Effector CD4-positive, alpha-beta T cell (primary cell): ENCODE measurements at places on chromosomes 16 and 17.

DNA sequence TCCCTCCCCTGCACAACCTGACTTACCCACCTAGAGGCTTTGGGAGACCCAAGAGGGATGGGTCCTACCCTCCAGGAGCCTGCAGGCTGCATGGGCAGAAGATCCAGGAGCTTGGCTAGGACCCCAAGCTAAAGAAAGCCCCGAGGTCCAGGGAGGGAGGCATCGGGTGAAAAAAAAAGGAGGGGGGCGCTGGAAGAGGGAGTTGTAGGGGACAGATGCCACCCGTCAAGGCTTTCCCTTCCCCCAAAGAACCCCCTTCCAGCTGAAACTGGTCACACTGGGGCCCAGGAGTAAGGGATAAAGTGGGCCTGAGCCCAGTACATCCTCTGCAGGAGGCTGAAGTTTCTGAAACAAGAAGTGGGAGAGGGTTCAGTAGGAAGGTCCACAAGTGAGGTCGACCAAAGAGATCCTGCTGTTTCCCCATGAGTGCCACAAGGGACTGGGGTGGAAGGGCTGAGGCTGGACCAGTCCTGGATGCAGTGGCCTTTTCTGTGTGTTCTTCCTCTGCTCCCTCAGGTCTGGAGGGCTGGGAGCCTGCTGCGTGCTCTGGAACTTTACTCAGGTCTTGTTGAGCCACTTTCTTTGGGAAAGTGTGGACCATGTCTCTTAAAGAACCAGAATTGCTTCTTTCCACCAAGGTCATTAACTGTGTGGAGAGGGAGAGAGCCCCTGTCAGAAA is 14.2 kb upstream of the CBFB start:
- DNase-seq: no peak

DNA sequence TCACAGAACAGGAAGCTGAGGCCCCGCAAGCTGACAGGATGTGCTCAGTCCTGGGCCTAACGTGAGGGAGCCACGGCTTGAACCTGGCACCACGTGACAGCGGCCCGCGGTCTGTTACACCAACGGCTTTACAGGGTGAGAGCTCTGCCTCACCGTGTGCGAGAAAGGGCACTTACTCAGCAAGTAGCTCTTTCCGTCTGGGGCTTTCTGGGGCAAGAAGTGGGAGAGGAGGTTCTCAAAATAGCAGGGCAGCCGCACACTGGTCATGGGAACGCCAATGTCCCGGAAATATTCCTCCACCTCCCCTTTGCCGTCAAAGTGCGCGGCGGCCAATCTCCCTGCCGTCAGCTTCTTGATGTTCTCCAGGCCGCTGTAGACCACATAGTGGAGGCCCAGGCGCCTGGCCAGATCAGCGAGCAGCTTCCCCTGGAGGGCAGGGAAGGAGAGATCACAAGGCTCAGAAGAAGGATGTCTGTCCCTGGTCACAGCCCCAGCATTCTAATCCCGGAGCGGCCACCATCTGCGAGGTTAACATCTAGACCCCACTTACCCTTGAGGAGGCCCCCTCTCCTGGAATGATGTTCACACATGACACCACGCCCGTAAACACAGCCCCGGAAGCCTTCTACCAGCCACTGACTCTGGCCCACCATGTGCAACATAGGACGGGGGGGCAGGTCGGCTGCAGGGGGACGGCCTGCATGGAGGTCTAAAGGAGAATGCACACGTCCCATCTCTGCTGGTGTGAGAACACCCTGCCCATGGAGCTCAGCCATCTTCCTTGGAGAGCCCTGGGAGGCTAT is 8.2 kb downstream of the NMRAL1 start:
- DNase-seq: peak; percentile 25

DNA sequence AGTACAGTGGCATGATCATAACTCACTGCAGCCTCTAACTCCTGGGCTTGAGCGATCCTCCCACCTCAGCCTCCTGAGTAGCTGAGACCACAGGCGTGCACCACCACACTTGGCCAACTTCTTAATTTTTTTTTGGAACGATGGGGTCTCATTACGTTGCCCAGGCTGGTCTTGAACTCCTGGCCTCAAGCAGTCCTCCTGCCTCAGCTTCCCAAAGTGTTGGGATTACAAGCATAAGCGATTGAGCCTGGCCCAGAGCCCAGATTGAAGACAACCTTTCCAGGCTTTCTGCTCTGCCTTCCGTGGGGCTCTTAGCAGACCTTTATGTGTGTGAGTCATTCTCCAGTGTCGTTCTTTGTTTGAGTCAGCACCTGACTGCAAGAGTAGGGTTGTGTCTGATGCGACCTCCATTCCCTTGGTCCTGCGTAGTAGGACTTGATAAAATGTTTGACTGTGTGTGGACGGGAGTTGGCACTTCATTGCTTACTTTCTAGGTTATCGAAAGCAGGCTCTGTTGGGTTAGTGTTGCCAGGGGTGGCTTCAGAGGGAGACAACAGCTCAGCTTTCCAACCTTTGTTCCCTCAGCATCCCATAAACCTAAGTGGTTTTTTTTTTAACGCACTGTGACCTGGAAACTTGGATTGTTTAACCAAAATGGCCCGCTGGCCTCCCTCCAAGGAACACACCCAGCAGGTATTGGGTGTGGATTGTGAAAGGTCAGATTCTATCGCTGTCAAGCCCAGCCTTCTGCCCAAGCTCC is 26.4 kb downstream of the EEF2K start:
- no peak for DNase-seq

- DNase-seq: no peak
Observed at GRCh38 chr17:81084680-81085419, 49.9 kb downstream of the BAIAP2 start.

GRCh38 chr16:47815655-47816054 is 340.1 kb downstream of the ABCC12 start:
- DNase-seq: no peak

- no peak for DNase-seq
Observed at GRCh38 chr16:57562669-57563486, 20.4 kb downstream of the ADGRG5 start.

GRCh38 chr16:66509576-66509975 is 40.3 kb downstream of the TK2 start:
- DNase-seq: no peak

GRCh38 chr17:43829738-43830137 is 3.2 kb downstream of the MPP3 start:
- DNase-seq: no peak

GRCh38 chr17:80918731-80919130 is 72.9 kb upstream of the CHMP6 start:
- no peak for DNase-seq

GRCh38 chr16:87361916-87362619 is 21.5 kb downstream of the FBXO31 start:
- DNase-seq: no peak

GRCh38 chr17:46009681-46010596 is 10.9 kb downstream of the STH start:
- DNase-seq: no peak

GRCh38 chr17:36036235-36036634 is 18.5 kb upstream of the CCL23 start:
- no peak for DNase-seq

DNA sequence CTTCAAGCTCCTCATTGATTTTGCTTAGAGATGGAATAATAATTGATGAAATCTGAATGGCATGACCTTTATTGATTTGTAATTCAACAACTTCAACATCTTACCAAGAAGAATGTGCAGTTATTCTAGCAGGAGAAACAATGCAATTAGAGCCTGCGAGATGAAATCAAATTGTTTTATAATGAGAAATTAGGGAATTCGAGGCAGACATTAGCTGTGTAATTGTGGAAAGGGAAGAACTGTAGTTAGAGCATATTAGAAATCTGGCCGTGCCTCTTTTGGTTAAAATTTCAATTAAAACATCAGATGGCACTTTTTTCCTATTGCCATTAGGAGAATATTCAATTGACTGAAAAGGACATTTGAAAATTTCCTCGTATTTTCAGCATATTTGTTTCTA is 325.8 kb downstream of the WWOX start:
- no peak for DNase-seq

DNA sequence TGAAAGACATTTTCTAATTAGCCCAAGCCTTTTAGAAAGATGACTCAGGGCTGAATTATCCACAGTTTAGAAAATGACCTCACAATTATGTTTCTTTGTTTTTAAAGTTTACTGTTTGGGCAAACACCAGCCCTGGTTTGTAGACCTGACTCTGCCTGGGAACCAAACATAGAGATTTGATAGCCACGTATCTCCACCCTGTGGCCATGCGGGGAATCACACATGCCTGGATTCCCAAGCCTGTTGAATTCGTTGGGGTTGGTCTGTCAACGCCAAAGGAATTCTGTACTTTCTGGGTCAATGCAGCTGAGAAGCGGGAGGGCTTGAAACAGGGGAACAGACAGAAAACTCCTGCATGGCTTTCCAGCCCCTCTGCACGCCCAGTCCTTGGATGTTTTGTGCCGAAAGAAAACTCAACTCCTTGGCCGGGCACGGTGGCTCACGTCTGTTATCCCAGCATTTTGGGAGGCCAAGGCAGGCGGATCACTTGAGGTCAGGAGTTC is 26.9 kb downstream of the CD300A start:
- peak; percentile 52 for DNase-seq

- no peak for DNase-seq
Observed at GRCh38 chr17:83194186-83194561, 114.8 kb downstream of the METRNL start.

DNA sequence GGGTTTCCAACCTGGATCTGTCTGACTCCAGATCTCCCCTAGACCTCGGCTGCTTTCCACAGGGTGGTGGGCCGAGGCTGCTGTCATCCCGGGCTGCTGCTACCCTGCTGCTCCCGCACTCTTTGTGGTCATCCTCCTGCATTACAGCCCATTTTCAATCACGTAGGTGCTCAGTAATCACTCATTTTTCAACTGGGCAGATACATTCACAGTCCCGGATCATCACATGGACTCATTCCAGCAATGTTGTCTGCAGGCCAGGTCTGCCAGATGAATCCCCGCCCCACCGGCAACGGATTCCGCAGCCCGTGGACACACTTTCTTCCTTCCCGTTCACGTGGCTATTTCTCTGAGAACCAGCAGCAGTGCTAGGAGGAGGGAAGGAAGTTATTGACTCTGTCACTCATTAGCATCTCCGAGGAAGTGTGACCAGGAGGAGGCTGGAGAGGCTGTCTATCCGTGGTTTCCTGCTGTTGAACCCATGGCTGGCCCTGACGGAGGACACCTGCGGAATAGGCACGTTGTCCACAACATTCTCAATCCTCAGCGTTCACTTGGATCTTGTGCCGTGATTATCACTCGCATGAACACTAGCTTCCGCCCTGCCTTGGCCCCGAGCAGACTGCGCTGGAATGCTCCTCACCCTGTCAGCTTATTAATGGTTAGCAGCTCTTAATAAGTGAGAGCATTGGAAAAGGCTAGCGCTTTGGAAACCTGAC is 14.7 kb upstream of the ZCCHC14 start:
- DNase-seq: no peak

- no peak for DNase-seq
Observed at GRCh38 chr17:57486882-57487301, 230.6 kb downstream of the MSI2 start.

DNA sequence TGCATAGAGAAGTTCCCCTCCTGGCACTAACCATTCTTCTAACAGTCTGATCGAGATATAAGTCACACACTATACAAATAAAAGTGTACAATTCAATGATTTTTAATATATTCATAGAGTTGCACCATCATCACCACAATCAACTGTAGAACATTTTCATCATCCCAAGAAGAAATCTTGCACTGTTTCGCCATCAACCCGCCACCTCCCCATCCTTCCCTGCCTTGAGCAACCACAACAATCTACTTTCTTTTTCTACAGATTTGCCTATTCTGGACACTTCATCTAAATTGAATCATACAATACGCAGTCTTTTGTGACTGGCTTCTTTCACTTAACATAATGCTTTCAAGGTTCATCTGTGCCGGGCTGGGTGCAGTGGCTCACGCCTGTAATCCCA is 33.0 kb upstream of the GUCY2D start:
- DNase-seq: no peak

GRCh38 chr17:9487406-9487805 is 88.2 kb downstream of the STX8 start:
- DNase-seq: no peak

DNA sequence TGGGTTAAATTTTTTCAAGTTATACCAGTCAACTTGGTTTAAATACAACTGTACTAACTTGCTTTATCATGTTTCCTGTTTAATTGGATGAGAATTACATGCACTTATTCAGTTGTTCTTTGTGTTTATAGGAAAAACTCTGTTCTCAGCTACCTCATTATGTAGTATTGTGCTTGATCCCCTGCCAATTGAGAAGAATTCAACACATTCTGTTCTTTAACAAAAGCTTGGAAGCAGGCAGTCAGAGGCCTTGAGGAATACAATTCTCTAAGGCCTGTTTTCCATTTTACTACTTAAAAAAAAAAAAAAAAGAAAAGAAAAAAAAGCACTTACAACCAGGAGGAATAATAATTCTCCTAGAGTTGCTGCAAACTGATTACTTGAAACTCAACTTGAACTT is 60.6 kb upstream of the CMIP start:
- DNase-seq: no peak

GRCh38 chr16:10987361-10988163 is 43.2 kb downstream of the CLEC16A start:
- DNase-seq: no peak

- no peak for DNase-seq
Observed at GRCh38 chr16:14455573-14455972, 174.5 kb downstream of the PARN start.

GRCh38 chr17:35930211-35931065 is at the start of gene RDM1:
TSS of gene RDM1 (minus strand) at chr17:35930773. CDS start at chr17:35930727, 46 bp downstream.
- DNase-seq: peak; percentile 51

DNA sequence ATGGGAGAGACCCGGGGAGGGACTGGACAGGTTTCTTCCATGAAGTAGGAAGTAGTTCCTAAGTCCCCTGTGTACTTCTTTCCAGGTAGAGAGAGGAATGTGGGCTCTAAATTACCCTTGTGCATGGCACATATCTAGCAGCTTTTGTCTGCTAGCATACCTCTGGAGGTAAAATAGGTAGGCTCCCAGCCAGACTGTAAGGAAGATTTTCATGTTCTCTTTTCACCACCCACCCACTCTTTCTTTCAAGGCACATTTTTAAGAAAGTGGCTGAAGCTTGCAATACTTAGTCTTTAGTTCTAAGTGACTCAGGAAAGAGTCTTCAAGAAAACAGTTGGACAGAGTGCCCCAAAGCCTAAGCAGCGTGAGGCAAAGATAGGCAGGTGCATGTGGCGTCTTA is 9.2 kb downstream of the MINK1 start:
- DNase-seq: no peak
